H1 (cell line): ENCODE measurements at places on chromosomes 7 and 10. TPM values are rescaled to one million over a fixed set of nuclear protein-coding genes. Genes with fewer than 3 reads are reported as not detected.
A peak's percentile ranks its signal among the peaks of the same experiment; 100 is the strongest.

DNA sequence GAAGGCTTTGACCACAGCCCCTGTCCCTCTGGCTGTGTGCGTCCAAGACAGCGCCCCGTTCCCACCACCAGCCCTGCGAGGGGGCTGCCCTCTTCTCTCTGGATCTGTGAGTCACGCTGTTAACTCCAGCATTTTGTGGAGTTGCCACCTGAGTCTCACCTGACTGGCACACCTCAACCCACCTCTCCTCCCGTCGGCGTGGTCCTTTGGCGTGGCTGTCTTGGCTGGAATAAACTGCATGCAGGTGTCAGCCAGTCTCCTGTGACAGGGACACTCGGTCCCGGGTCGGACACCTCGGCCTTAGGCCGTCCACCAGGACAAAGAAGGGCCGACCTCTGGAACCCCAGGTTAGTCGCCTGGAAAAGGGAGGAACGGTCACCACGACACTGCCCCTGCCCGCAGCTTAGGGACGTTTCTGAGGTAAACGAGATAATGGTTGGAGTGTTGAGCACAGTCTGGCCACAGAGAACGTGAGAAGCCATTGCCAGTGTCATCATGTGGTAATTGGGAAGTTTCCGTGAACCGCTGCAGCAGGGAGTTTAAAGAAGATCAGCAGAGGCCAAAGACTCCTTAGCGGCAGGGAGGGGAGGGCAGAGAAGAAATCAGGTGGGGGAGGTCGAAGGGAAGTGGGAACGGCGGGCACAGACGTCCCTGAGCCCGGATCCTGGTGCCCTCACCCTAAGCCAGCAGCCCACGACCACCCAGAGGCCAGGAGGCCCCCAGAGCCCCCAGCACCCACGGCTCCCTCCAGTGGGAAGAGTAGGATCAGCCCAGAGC, 73.6 kb upstream of the FAM20C start:
- DNase-seq = no peak

Gene CHST12
- 13.4 and 18.2 TPM in 2 replicates for total RNA-seq

DNA sequence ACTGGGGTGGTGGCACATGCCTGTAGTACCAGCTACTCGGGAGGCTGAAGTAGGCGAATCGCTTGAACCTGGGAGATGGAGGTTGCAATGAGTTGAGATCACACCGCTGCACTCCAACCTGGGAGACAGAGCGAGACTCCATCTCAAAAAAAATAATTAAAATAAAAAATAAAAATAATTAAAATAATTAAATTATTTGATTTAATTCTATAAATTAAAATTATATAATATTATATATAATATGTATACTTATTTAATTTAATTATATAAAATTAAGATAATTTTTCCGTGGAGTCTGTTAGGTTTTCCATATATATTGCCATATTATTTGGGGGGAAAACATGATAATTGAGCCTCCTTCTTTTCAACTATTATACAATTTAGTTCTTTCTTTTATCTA, 12.0 kb downstream of the WIPF3 start:
- DNase-seq = no peak

- no peak for DNase-seq
Observed at GRCh38 chr7:106064771-106065574, 47.1 kb downstream of the SYPL1 start.

Gene COL26A1
- total RNA-seq = 68.8 and 71.4 TPM in 2 replicates

Gene SLIT1
- 0.88 and 1.2 TPM in 2 replicates for total RNA-seq

DNA sequence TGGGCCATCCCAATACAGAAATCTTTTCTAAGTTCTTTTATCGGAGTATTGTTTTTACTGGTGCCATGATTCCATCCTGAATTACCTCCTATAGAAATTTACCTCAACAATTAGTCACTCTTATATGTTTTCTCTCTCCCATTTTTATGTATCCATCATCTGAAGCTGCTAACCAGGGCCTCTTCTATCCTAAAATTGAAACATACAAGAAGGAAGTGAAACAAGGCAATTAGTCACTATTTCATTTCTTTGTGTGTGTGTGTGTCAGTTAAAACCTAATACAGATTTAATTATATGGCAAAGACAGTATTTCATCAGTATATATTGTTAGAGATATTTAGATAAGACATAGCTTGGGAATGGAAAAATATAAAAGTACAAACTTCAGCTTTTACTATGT, 148.4 kb upstream of the AHR start:
- no peak for DNase-seq

Gene CTBP2
- total RNA-seq = 218 and 221 TPM in 2 replicates

- DNase-seq = no peak
Observed at GRCh38 chr10:90018819-90019218, 317.4 kb downstream of the KIF20B start.

DNA sequence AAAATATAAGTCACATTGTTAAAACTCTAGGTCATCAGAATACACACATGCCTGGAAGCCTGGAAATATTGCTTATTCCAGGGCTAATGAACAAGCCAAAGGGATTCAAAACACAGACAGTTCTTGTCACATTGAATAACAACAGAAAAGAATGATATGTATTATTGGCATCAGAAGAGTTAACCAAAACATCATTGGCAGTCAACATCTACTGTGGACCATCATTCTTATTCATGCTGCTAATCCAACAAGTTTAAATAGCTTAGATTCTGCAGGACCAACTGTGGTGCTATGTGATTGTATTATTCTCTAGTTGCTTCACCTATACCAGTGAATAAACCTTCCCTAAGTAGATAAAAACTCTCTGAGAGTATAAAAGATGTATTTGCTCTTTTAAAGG, 198.3 kb downstream of the NEBL start:
- DNase-seq = no peak

DNA sequence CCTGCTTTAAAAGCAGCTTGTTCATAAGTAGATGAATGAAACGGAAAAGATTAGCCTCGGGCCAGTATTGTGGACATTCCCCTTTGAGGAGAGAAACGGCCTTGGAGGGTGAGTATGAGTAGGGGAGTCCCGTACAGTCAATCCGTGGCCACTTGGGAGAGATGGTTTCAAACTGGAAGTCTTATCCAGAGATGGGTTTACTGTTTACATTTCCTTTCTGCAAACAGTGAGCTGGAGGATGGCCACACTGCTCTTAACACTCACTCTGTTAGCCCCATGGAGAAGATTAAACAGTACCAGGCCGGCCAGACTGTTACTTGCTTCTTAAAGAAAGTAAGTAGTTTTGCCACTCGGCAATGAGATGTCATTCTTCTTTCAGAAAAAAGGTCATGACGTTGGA, 20.3 kb downstream of the CALHM2 start:
- DNase-seq = no peak

Gene ABCB1
- total RNA-seq = 0.88 and 1.2 TPM in 2 replicates

Gene GDF2
- total RNA-seq = not detected in 2 replicates

- no peak for DNase-seq
Observed at GRCh38 chr10:53140506-53140905, 367.9 kb upstream of the MBL2 start.

- DNase-seq = peak; percentile 84
Observed at GRCh38 chr10:93445097-93445960, 36.8 kb downstream of the MYOF start.

DNA sequence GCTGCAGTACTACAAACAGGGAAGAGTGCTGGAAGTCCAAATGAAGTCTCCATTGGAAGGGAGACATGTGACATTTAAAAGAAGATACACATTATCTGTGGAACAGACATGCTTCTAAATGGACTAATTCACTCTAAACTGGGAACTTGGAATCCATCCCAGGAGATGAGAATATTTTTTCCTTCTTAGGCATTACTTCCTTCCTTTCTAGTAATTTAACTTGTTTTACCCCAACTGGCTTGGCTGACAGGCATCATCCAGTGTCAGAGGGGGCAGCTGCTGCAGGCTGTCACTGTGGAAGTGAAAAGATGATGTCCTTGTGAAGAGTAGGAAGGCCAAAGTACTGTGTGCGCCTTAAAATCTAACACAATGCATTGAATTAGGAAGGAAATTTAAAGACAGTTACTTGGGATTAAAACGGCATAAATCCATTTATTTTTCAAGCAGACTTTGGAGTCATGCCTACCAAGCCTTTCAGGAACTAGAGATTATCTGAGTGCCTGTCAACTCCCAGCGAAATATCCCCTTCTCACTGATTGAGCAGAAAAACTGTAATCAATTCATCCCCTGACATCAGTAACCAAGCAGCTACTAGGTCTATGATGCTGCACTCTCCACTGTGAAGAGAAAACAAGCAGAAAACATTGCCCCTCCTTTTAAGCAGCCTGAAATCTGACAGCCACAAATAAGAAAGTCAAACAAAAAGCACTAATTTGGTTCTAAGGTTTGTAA, 161.2 kb downstream of the DGKI start:
- DNase-seq = no peak
